ENCODE measurements at places on chromosomes 16 and 17.

DNA sequence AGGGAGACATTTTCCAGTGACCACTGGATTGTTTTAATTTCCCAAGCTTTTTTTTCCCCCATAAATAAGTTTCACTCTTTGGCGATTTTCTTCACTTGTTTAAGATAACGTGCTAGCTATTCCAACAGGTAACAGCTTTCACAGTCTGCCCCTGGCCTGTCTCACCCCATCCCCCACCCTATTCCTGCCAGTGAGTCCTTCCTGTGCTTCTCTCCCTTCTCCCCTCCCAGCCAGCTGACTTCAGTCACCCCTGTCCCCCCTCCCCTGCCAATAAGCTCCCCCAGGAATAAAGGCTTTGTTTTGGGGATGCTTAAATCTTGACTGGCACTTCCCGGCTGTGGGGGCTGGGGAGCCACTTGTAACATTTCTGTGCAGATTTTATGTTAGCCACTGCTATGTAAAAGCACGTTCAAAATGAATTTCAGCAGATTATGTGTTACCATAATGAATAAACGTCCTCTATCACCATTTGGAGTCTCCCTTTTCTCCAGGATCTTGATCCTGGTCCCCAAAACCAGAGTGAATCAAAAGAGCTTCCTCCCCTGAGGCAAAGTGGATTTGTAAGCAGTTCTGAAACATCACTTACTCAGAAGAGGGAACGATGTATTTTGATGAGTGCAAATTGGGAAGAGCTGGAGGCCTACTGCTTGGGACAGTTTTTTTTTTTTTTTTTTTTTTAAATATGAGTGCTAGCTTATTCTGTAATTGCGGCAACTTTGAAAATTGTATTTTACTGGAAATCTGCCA is 58.2 kb downstream of the IGF2BP1 start:
- DNase-seq: no peak

GRCh38 chr17:29574732-29575510 is 6.4 kb downstream of the TP53I13 start:
- DNase-seq: no peak

- DNase-seq: no peak
Measured at GRCh38 chr17:81164371-81165245, 699 bp upstream of the PVALEF start.

DNA sequence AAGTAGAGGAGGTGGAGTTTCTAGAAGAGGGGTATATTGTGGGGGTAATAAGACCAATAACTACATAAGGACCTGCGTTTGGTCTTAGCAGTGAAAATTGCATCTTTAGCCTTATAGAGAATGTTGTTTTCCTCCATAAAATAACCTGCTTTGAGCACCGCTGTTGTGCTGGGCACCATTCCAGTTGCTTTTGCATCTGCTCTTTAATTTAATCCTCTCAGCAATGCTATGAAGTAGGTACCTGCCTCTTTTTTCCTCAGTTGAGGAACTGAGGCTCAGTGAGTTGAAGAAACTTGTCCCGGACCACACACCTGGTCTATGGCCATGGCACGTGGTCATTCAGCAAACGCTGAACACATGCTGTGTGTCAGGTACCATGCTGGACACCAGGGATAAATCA is 238.1 kb downstream of the MSI2 start:
- DNase-seq: no peak
